ENCODE measurements at places on chromosomes 6 and 20. TPM values are rescaled to one million over a fixed set of nuclear protein-coding genes. Genes with fewer than 3 reads are reported as not detected.

LY6G6C gene
- total RNA-seq, result not detected

PAX1 gene
- total RNA-seq, result not detected

UBE2C gene
- 673 TPM for total RNA-seq

ESR1 gene
- not detected for total RNA-seq

ADGRB3 gene
- total RNA-seq, result under 0.01 TPM

PTCHD4 gene
- total RNA-seq, result not detected

LST1 gene
- total RNA-seq, result not detected

FGD2 gene
- not detected for total RNA-seq

MYLK4 gene
- 0.29 TPM for total RNA-seq

SLC2A10 gene
- total RNA-seq, result 23.4 TPM

WFDC10B gene
- 0.88 TPM for total RNA-seq

RAET1L gene
- total RNA-seq, result not detected

ARMH2 gene
- total RNA-seq, result not detected

FOXA2 gene
- not detected for total RNA-seq

TAGAP gene
- total RNA-seq, result not detected

EPPIN gene
- total RNA-seq, result not detected

SLC17A2 gene
- not detected for total RNA-seq

PROKR2 gene
- 0.10 TPM for total RNA-seq

GRM1 gene
- total RNA-seq, result 0.12 TPM

ZFP57 gene
- total RNA-seq, result not detected

TCF15 gene
- total RNA-seq, result not detected

PTGIS gene
- total RNA-seq, result 0.24 TPM

WFDC5 gene
- total RNA-seq, result not detected

HLA-G gene
- not detected for total RNA-seq

SLC22A3 gene
- 2.2 TPM for total RNA-seq

ZSWIM3 gene
- 9.3 TPM for total RNA-seq

BPIFB1 gene
- total RNA-seq, result not detected

All from RPMI7951 (cell line).